GM12865 (cell line): ENCODE measurements at places on chromosomes 2 and 18.
A peak's percentile ranks its signal among the peaks of the same experiment; 100 is the strongest.

DNA sequence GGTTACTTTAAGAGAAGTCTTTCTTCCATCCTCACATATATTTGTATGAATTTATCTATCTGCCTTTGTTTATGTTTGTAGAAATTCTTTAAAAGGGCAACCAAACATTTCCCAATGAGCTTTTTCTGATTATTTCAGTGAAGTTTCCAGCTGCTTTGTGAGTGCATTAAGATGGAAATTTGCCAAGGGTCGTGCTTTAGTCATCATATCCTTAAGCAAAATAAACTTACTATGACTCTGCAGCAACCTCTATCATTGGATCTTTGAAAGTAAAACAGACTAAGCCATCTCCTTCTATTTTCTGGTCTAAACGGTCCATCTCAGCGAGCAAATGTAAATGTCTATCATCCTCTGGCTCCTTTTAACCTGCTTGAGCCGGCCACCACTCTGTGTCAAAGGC lies 489.3 kb downstream of the SOX11 start:
- DNase-seq = no peak

DNA sequence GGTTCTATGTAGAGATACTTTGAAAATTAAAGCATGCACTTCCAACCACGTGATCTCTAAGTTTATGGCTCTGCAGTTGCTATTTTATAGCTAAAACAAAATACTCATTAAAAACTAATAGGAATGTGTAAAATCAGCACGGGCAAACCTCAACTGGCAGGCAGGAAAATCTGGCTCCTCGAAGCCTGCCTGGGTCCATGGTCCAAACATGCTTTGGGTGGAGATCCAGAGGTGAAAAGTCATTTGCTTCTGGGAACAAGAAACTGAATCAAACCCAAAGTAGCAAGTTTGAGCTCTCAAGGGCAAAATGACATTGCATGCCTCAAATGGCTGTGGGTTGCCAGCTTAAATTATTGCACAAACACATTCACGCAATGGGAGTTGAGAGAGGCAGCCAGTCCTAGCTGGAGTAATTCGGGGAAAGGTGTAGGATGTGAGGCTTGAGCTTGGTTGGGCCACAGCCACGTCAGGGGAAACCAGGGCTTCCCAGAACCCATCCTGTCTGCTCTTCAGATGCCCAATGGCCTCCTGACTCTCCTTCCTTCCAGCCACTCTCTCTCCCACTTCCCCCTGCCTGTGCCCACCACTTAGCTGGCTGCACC lies 75.2 kb upstream of the LCLAT1 start:
- DNase-seq = no peak

DNA sequence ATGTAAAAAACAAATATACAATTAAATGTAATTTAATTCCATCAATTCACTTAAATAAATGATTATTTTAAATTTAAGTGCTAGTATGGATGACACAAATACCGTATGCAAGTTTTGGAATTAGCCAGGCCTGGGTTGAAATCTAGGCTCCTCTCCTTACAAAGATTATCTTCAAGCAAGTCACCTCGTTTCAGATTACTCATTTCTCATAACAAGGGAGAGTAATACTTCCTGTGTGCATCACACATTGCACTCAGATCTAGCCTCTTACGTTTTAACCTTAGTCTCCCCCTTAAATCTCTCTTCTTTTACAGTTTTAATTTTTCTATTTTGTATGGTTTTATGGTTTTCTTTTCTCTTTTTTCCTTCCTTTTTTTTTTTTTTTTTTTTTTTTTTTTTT lies 1475.9 kb upstream of the NXPH2 start:
- no peak for DNase-seq

- DNase-seq = no peak
Observed at GRCh38 chr2:178874529-178875240, 67.5 kb upstream of the TTN start.

GRCh38 chr2:127365211-127365643 lies 22.5 kb downstream of the MAP3K2 start:
- DNase-seq = no peak

GRCh38 chr2:230922951-230923717 lies 1.9 kb downstream of the GPR55 start:
- DNase-seq = peak; percentile 70

GRCh38 chr2:1339388-1340140 lies 73.7 kb upstream of the TPO start:
- no peak for DNase-seq

- DNase-seq = peak; percentile 73
Observed at GRCh38 chr2:25341753-25342371, at the start of gene DNMT3A. Gene DNMT3A, minus strand, starts transcription at chr2:25341925. Its CDS starts 27,941 bp downstream, at chr2:25313984.

DNA sequence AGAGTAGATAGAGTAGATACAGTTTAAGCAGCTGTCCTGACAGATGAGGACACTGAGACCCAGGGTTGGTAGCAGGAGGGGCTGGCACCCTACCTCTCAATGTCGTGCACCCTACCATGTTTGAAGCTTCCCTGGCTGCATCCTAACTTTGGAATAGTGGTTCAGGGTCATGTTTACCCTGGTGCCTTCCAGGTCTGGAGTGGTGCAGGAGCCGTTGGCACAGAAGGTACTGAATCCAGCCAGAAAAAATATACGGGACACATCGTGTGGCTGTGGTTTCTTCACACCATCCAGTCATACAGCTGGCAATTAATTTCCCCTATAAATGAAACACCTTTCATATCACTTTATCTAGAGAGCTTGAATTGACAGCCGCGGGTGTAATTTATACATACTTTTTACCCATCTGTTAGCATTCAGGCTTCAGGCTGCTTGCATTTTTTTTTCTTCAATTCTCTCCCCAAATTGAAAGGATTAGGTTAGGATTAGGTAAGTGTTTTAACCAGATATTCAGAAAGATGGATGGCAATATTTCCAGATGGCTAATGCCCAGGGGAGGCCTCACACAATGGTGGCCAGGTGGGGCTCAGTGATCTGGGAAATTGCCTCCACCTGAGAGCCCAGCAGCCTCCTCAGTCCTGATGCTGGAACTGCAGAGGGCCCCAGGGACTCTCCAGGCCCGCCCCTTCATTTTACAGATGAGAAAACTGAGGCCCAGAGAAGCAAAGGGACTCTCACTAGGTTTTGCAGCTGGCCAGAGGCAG lies 127.0 kb downstream of the CELF4 start:
- DNase-seq = no peak

GRCh38 chr2:219408204-219408603 lies 10.0 kb upstream of the DES start:
- DNase-seq = no peak

DNA sequence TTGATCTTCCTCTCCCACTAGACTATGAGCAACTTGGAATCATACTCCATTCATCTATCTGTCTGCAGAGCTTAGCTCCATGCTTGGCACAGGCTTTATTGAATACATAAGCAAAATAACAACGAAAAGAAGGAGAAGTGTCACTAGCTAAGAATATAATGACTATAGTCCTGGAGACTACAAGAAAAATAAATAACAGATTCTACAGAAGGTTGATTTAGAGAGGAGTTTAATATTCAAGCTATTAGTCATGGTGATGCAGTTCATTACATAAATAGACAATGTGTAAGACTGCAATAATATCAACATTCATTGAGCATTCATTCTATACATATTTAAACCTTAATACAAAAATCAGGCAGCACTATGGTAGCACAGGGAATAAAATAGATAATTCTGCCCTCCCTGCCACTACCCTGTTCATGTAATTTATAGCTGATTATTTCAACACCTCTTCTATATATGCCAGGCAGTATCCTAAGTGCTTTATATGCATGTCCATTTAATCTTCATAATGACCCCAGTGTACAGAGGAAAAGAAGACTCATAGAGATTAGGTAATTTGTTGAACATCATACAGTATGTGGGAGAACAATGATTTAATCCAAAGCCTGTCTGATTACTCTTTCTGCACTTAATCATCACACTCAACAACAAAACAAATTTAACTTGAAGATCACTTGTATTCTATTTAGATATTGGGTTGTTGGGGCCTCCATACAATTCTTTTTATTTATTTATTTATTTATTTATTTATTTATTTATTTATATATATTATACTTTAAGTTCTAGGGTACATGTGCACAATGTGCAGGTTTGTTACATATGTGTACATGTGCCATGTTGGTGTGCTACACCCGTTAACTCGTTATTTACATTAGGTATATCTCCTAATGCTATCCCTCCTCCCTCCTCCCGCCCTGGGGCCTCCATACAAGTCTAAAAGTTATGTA lies 165.3 kb downstream of the RNF152 start:
- no peak for DNase-seq

- no peak for DNase-seq
Observed at GRCh38 chr2:215966951-215967350, 46.4 kb downstream of the MREG start.

- no peak for DNase-seq
Observed at GRCh38 chr2:217932803-217933616, 69.8 kb downstream of the TNS1 start.

- no peak for DNase-seq
Observed at GRCh38 chr18:78934003-78934402, 45.6 kb upstream of the SALL3 start.

DNA sequence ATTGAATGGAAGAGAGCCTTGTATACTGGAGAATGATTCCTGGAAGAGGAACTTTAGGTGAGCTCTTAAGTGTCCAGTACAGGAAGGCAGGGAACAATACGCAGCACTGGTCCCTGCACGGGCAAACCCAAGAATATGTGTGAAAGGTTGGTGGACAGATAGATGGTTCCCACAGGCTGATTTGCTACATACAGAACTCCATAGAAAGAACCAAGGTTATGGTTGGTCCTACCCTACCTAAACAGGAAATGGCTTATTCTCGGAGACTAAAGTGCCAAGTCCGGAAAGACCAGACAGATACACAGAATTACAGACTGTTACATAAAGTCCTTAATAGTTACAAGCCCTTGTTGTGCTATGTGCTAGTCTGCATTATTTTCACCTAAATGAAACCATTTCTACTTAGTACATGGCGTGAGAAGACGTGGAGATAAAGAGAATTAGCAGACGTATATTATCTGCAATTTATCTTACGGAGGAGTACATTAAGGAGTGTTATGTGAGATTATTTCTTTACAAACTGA lies 1.2 kb downstream of the REV1 start:
- peak; percentile 50 for DNase-seq

- DNase-seq = no peak
Observed at GRCh38 chr2:228377533-228377932, 196.0 kb upstream of the SPHKAP start.

DNA sequence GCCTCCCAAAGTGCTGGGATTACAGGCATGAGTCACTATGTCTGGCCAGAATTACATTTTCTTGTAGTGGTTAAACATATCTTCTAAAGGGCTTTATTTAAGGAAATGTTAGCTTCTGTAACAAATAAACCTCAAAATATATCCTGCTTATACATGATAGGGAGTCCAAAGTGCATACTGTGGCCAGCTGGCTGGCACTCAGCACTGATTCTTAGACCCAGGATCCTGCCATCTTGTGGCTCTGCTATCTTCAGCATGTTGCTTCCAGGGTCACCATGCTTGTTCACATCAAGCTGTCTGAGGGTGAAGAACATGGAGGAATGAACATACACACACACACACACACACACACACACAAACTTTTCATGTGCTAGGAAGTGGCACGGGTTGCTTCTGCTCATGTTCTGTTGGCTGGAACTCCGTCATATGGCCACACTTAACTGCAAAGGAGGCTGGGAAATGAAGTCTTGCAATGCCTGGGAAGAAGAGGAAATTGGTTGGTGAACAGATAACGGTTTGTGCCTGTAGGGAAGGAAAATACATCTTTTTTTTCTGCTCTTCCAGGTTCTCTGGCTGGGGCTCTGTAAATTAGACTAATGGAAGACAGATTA lies 40.0 kb downstream of the NPPC start:
- DNase-seq = peak; percentile 31

DNA sequence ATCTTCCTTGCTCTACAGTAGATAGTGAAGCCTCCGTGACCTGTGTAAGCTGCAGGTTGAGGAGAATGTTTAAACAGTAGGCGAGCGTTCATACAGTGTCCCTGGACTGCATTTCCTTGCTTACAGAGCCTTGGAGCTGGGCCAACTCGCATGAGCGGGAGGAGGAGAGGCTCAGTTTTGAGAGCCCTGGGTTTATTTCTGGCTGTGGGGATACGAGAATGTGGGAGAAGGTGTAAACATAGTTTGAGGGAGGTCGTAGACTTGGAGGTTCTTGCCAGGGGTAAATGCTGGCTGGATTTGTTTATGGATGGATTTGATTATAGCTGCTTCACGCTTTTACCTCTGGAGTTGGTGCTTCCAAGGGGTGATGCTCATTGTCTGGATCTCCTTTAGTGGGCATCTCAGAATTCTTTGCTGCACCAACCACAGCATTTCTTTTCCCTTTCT lies 20.8 kb downstream of the CRIM1 start:
- DNase-seq = no peak

GRCh38 chr2:82062463-82062862 lies 1757.9 kb upstream of the LRRTM1 start:
- no peak for DNase-seq

GRCh38 chr2:128198656-128199055 lies 107.7 kb downstream of the UGGT1 start:
- DNase-seq = no peak

GRCh38 chr2:172693037-172693436 lies 42.6 kb upstream of the RAPGEF4 start:
- no peak for DNase-seq

DNA sequence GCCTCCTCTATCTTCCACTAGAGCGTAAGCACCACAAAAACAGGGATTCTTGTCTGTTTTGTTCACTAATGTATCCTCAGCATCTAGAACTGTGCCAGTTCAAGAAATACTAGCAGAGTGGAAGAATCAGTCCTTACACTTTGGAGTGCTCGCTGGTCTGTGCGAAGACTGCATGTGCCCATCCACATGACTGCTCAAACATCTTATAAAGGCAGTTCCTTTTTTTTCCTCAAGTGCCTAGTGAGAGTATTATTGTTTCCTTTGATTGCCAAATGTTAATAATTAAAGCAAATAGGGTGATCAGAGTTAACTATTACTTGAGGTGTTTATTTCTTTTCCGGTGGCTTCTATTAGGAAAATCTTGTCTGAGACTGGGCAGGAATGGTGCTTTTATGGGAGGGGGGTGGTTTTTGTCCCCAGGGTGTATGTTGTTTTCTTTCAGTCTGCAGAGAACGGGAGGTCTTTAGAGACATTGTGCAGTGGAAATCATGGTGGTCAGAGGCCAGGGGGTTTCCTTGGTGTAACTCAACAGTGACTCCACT lies 45.6 kb upstream of the ITGB6 start:
- DNase-seq = no peak

GRCh38 chr2:55567298-55567697 lies 47.8 kb downstream of the CFAP36 start:
- DNase-seq = no peak

- DNase-seq = peak; percentile 87
Observed at GRCh38 chr2:37555457-37555856, 116.0 kb downstream of the CDC42EP3 start.

GRCh38 chr18:25349131-25349925 lies 2.6 kb downstream of the ZNF521 start:
- DNase-seq = no peak

- no peak for DNase-seq
Observed at GRCh38 chr2:119112770-119113488, 45.6 kb downstream of the C1QL2 start.
